ENCODE measurements at places on chromosomes 12 and 14. TPM values are rescaled to one million over a fixed set of nuclear protein-coding genes. Genes with fewer than 3 reads are reported as not detected.
A peak's percentile ranks its signal among the peaks of the same experiment; 100 is the strongest.

DCN gene
- polyA plus RNA-seq = 1,781 TPM

CLEC9A gene
- 1.2 TPM for polyA plus RNA-seq

ADAMTS20 gene
- polyA plus RNA-seq = 0.23 TPM

PPTC7 gene
- 17.0 TPM for polyA plus RNA-seq

DNA sequence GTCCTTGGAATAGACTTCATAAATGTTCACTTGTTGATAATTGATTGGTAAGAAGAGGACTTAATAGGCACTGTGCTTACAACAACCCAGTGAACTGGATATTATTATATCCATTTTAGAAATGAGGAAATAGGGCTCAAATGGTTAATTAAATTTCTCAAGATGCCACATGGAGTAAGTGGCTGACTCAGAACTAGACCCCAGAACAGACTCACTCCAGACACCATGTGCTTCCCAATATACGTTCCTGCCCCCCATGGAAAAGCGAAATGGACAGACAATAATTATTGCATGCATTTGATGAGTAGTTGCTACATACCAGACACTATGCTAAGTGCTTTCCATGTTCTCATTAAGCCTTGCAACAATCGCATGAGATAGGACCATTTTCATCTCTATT, 895 bp upstream of the ANKS1B start:
- no peak overlapping the region for H3K4me3 ChIP-seq
- DNase-seq = no peak
- peaks cover 8% of the 10 kb centered on the region for H3K4me1 ChIP-seq

DNA sequence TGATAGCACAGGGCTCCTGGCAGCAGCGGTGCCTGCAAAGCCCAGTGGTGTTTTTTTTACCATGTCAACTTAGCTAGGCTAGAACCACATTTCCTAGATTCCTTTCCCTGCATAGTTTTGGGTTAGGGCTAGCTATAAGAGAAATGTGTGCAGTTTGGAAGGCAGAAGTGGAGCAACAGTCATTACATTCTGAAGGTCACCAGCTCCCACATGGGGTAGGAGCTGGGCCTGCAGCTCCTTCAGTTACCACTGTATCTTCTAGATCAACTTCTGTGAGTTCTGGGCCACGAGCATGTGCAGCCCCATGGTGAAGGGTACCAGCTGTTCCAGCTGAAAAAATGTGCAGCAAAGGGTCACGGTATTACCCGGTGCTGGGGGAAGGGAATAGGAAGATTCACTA, 2.3 kb upstream of the SLC25A3 start:
- peaks cover 10% of the 10 kb centered on the region for H3K36me3 ChIP-seq
- no peaks in the 10 kb centered on the region for H3K27me3 ChIP-seq
- no peak overlapping the region for H3K27ac ChIP-seq
- DNase-seq = no peak

DNA sequence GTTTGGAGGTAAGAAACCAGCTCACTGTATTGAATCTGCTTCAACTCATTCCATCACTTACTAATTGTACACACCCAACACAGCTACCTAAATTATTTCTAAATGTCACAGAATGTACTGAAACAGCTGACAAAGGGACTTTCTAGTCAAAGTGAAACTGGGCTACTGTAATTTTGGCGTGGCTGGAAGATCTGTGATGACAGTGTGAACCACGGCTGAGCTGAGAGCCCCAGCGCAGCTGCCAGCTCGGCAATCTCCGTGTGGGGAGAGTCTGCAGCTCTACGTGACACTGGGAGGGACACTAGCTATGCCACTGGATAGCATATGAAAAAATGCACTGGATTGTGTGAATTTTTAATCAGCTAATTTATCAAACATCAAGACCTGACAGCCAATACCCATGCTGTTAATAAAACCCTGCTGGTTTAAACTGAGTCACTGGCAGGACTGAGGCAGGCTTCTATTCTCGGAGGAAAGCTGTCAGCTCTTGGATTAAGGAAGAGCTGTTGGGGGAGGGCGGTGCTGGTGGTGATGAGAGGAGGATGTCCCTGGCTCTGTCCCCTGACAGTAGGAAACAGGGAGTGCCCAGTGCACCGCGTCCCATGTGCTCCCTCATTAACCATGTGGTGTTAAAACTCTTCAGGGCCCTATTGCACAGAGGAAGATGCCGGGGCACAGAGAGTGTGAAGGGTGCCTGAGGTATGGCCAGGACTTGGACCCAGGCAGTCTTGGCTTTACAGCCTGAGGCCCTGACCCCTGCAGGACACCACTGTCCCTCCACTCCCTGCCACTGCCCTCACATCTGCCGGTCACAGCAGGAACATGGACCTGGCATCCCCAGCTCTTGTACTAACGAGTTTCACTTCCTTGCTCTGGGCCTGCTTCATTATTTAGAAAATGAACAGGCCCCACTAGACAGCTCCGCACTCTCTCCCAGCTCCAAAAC, 13.3 kb downstream of the SLC15A4 start:
- H3K36me3 ChIP-seq = peaks cover 57% of the 10 kb centered on the region
- DNase-seq = no peak
- no peaks in the 10 kb centered on the region for H3K27me3 ChIP-seq

DNA sequence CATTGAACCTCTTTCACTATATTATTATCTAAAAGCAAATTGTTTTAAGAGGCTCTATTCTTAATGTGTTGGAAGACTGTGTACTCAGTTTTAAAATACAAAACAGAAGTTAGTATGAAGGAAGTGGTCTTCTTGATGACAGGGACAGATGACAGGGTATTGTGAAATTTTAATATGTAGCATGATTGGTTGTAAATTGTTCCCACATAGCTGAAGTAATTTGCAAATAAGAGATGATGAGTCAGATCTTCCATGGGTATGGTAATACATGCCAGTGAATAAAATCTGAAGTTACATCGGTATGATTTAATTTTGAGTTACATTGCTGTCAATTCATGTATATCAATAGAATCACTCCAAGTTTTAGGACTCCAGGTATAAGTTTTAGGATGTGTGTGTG, 454.8 kb downstream of the AEBP2 start:
- no peak overlapping the region for H3K4me3 ChIP-seq
- DNase-seq = no peak
- peaks cover 3% of the 10 kb centered on the region for H3K4me1 ChIP-seq
- H3K27ac ChIP-seq = no peak overlapping the region

GRCh38 chr14:92287987-92288386, 35.0 kb upstream of the SLC24A4 start:
- H3K27ac ChIP-seq = no peak overlapping the region
- no peaks in the 10 kb centered on the region for H3K4me1 ChIP-seq
- H3K36me3 ChIP-seq = no peaks in the 10 kb centered on the region

GRCh38 chr12:13105781-13106180, 2.3 kb upstream of the GSG1 start:
- no peak overlapping the region for H3K27ac ChIP-seq
- DNase-seq = no peak
- no peak overlapping the region for H3K4me3 ChIP-seq
- no peaks in the 10 kb centered on the region for H3K27me3 ChIP-seq

DNA sequence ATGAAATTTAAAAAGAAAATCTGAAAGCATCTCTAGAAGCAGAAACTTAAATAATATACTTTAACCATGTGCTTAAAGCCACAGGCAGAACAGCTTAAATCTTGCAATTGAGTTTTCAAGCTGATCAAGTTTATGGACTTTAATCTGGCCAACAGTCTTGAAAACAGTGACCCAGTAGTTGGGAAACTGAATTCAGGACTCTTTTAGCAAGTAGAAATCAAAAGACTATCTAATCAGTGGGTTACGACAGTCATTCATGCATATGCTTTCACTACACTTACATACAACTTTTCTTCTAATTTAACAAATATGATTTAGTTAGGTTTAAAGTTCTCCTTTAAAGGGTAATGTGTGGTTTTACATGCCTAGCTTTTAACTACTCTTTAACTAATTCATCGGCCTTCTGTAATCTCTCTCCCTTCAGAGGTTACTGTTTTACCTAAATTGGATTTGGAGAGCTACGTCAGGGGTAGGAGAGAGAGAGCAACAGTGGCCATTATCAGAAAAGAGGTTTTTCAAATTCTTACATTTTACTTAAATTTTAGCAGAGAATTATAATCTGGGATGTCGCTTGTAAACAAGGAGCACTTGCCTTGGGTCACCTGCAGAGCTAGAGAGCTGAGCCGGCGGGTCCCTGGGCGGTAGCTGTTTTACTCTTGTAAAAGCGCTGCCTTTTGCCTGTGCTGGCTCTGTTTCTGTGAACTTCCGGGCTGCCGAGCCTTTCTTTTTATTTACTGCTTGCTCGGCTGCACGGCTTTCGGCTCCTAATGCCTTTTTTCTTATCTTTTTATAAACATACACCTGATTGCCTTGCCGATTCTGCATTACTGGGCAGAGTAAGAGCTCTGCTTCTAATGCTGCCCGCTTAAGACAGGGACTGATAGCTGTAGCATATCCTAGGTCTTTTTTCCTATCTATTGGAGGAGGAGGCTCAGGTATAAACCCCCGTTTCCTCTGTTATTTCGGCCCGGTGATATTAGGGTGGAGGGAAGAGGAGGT, 17.4 kb upstream of the LYZ start:
- H3K36me3 ChIP-seq = no peaks in the 10 kb centered on the region
- H3K4me3 ChIP-seq = peak overlapping the region; percentile 42
- no peaks in the 10 kb centered on the region for H3K4me1 ChIP-seq
- peak overlapping the region; percentile 51 for H3K27ac ChIP-seq
